Stimulated activated CD8-positive, alpha-beta memory T cell treated with anti-CD3 and anti-CD28 coated beads, Interleukin-2, amount 100 ng/mL, for 48 hours (primary cell): ENCODE measurements at places on chromosomes 2 and 18.

DNA sequence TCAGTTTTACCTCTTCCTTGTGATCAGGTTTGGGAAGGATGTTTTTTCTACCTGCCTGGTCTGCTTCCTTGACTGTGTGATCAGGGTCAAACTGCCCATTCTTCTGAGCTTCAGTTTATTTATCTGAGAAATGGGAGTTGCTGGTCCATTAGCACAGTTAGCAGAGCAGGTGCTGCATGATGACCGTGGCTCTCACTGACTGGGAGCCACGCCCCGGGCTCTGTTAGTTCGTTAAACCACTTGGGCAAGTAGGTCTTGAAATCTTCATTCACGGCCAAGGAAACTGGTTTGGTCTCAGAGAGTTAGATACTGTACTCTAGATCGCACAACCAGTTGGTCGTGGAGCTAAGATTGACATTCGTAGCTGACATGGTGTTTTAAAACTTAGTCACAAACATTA is 41.7 kb downstream of the INPP5D start:
- no peak for DNase-seq

DNA sequence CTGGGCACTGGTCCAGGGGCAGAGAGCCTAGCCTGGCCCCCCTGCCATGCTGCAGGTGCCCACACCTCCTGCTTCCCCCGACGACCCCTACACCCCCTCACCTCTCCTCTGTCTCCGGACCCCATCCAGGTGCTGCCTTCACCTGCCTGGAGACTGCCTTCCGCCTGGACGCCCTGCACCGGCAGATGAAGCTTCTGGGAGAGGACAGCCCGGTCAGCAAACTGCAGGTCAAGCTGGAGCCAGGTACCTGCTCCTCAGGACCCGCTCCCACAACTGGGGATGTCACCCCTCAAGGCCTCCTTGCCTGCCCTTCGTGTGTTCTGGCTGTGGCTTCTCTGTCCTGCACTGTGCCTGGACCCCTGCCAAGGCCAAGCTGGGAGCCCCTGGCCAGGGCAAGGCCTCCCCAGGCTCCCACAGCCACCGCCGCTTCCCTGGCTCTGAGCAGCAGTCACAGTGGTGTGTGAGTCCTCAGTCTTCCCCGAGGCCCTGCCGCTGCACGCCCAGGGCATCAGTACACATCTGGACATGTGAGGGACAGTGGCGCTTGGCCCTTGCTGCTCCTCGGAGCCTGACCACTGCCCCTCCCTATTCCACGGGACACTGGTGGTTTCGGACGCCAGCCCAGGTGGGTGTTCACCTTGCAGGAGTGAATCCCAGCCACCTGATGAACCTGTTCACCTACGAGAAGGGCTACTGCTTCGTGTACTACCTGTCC is 6.3 kb downstream of the RNPEPL1 start:
- no peak for DNase-seq

DNA sequence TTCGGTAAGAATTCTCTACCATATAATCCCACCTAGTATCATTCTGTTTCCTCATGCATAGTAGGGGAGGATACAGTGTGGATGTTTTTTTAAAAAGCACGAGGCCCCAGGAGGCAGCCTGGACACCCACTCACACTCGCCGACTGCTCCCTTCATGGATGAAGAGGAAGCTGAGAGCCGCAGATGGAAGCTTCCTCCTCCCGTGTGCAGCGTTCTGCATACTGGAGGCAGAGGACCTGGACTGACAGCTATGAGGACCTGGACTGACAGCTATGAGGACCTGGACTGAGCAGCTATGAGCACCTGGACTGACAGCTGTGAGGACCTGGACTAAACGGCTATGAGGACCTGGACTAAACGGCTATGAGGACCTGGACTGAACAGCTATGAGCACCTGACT is 234.4 kb downstream of the NDUFA10 start:
- no peak for DNase-seq

DNA sequence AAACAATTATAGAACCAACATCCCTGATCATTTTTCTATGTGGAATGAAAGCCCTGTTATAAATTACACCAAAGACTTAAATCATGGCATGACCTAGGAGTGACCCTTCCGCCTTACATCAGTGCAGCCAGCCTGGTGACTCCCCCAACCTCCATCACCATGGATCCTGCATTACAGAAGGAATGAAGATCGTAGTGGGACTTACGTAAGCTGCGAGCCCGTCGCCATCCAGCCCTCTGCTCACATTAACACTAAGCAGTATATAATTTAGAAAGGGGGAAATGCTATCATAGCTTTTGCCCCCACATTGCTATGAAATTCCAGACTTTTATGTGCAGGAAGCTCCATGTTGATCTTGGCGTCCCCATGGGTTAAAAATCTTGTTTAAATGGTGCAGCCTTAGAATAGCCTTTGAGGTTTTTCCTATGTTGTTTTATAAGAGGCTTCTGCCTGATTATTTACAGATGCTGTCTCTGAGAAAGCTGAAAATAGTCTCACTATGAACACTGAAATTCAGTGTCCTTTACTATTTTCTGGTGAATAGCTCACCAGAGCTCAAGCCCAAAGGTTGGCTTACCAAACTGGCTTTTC is 76.3 kb downstream of the COLEC12 start:
- DNase-seq: no peak

DNA sequence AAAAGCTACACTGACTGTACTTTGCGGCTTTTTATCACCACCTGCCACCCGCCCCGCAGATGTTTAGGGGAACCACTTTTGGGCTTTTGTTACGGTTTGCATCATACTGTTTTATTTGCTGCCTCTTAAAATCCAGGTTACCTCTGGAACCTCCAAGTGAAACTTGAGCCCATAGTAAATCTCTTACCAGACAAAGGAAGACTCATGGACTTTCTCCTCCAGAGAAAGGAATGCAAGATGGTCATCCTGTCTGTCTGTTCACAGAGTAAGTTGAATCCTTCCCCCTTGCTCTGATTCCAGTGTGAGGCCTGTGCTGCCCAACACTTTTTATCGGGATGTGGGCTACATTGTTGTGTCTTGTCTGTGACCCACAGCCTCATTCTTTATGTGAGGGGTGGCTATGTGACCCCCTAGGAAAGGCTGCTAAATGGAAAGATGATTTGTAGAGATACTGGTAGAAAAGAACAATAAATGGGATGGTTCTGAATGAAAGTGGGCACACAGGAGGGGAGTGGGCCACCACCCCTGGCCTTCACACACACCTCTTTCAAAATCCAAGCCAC is 23.3 kb downstream of the RMC1 start:
- DNase-seq: no peak

- peak; percentile 61 for DNase-seq
Observed at GRCh38 chr2:64675860-64676259, 22.1 kb upstream of the SERTAD2 start.

GRCh38 chr2:207014424-207014823 is 75.1 kb downstream of the CPO start:
- no peak for DNase-seq

GRCh38 chr2:48346124-48346536 is 183.8 kb upstream of the STON1 start:
- no peak for DNase-seq

GRCh38 chr2:126507425-126507911 is 148.5 kb upstream of the GYPC start:
- DNase-seq: no peak

DNA sequence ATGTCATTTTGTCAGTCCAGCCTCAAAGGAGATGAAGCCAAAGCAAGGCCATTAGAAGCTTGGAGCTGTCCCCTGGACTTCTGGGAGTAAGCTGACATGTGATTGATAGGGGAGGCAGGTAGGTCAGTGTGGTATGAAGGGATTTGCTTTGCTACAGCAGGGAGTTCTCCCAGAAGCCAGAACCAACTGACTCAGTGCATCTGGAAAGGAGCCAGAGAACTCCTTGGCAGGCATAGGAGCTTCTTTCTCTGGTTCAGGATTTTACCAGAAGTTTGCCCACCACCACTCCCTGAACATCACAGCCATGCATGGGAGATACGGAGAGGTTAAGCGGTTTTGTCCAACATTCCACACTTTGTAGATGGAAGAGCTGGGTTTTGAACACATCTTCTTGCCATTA is 24.5 kb upstream of the KCNE4 start:
- DNase-seq: no peak

DNA sequence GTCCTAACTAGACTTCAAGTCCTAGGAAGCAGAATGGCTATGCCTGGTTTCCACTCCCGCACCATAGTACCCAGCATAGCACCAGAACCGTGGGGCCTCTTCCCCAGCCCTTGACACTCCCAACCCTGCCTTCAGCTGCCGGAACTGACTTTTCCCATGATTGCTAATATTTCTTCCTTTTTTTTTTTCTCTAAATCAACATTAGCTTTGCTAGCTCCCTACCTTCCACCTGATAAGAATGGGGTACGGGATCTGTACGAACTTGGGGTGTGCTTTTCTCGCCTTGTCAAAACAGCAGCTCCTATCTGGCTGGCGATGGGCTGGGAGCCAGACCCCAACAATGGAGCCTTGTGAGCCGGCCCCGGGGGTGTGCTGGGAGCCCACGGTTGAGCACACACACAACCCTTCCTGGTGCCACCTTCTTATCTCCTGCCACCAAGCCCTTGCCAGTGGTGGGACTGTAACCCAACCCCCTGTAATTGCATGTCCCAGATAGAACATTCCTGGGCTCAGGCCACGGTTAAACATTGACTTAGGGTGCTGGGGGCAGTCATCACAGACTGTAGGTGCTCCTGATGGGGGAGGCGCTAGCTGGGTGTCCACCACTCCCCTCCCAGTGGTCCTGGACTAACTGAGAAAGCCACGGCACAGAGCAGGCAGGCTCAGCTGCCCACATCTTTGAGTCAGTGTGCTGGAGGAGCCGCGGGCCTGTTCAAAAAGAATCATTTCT is 213.0 kb upstream of the HAAO start:
- DNase-seq: no peak
